GM23248 (cell line): ENCODE measurements at places on chromosomes 16 and 17. TPM values are rescaled to one million over a fixed set of nuclear protein-coding genes. Genes with fewer than 3 reads are reported as not detected.

GRCh38 chr17:82911822-82912221, 72.0 kb upstream of the ZNF750 start:
- H3K4me3 ChIP-seq: no peak overlapping the region
- no peaks in the 10 kb centered on the region for H3K36me3 ChIP-seq
- no peak overlapping the region for H3K27ac ChIP-seq
- no peaks in the 10 kb centered on the region for H3K4me1 ChIP-seq
- DNase-seq: no peak
- H3K27me3 ChIP-seq: no peaks in the 10 kb centered on the region

MT1E gene
- 178 TPM in 2 replicates for total RNA-seq

DNA sequence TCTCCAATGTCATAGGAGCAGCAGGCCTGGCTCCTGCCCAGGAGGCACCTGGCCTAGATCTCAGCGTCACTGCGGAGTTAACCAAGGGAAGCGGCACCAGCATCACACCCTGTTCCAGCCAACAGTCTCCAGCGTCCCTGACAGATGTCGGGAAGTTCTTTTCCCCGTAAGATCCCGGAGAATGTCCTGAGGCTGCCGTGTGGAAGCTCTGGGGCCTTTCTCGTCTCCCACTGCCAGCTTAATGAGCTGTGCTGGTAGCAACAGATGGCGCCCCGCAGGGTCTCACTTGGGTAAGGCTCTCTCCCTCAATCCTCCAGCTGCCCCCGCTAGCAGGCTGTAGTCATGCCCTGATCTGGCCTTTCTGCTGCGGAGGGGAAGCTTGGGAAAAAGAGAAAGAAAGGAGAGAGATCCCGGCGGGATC, 57.5 kb downstream of the MARCHF10 start:
- no peak overlapping the region for H3K27ac ChIP-seq
- no peak overlapping the region for H3K4me3 ChIP-seq
- no peaks in the 10 kb centered on the region for H3K36me3 ChIP-seq
- DNase-seq: no peak

DNA sequence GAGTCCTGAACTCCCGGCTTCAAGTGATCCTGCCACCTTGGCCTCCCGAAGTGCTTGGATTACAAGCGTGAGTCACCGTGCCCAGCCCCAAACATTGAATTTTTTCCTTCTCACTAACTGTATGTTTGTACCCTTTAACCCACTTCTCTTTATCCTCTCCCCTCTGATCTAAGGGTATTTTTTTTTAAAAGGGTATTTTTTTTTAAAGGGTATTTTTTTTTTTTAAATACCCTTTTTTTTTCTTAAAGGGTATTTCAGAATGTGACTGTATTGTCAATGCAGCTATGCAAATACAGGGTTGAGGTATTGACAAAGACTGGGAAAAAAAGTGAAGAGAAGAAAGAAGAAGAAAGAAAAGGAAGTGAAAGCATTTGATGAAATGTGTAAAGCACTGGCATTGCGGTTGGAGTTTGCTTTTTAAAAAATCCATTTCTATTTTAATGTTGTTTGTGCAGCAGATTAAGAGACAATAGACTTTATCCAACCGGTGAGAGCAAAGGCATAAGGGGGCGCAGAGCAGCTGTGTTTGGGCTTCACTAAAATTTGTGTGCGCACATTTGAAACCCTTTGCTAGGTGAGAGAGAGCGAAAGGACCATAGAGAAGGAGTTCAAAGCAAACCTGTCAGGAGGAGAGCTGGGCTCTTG, 42.4 kb downstream of the SYT17 start:
- no peaks in the 10 kb centered on the region for H3K4me1 ChIP-seq
- no peak overlapping the region for H3K27ac ChIP-seq
- no peak overlapping the region for H3K4me3 ChIP-seq
- no peaks in the 10 kb centered on the region for H3K36me3 ChIP-seq
- no peaks in the 10 kb centered on the region for H3K27me3 ChIP-seq

- H3K27ac ChIP-seq: no peak overlapping the region
- no peaks in the 10 kb centered on the region for H3K27me3 ChIP-seq
- no peaks in the 10 kb centered on the region for H3K4me1 ChIP-seq
- no peak for DNase-seq
- no peaks in the 10 kb centered on the region for H3K36me3 ChIP-seq
Observed at GRCh38 chr16:76386784-76387183, 109.6 kb downstream of the CNTNAP4 start.

- DNase-seq: peak; percentile 1
- no peaks in the 10 kb centered on the region for H3K4me1 ChIP-seq
Observed at GRCh38 chr16:78396046-78396445, 296.6 kb downstream of the WWOX start.

DNAJA3 gene
- total RNA-seq: 43.9 and 47.2 TPM in 2 replicates

GRCh38 chr16:72858665-72859493, 189.0 kb downstream of the ZFHX3 start:
- DNase-seq: no peak
- H3K4me3 ChIP-seq: no peak overlapping the region
- no peaks in the 10 kb centered on the region for H3K4me1 ChIP-seq
- no peak overlapping the region for H3K27ac ChIP-seq
- H3K36me3 ChIP-seq: no peaks in the 10 kb centered on the region

DNA sequence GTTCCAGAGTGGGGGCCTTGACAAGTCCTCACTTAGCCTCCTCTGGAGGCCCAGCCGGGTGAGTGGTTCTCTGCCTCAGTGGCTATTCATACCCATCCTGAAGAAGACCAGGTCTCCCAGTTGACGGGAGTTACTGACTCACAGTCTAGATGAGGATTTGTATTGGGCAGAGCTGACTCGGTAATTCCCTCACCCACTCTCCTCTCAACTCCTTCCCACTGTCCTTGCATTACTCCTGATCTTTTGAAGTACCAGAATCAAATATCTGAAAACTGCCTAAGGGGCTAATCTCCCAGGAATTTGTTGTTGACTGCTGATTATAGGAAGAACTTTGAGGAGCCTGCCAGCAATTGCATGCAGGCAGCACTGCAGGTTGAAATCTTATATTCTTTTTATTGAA, 14.2 kb downstream of the SAP30BP start:
- peak overlapping the region; percentile 74 for H3K27ac ChIP-seq
- H3K36me3 ChIP-seq: peaks cover 3% of the 10 kb centered on the region; the same call in 1 of the 2 replicates
- peak; percentile 80 for DNase-seq
- no peaks in the 10 kb centered on the region for H3K27me3 ChIP-seq
- H3K4me3 ChIP-seq: no peak overlapping the region

DNA sequence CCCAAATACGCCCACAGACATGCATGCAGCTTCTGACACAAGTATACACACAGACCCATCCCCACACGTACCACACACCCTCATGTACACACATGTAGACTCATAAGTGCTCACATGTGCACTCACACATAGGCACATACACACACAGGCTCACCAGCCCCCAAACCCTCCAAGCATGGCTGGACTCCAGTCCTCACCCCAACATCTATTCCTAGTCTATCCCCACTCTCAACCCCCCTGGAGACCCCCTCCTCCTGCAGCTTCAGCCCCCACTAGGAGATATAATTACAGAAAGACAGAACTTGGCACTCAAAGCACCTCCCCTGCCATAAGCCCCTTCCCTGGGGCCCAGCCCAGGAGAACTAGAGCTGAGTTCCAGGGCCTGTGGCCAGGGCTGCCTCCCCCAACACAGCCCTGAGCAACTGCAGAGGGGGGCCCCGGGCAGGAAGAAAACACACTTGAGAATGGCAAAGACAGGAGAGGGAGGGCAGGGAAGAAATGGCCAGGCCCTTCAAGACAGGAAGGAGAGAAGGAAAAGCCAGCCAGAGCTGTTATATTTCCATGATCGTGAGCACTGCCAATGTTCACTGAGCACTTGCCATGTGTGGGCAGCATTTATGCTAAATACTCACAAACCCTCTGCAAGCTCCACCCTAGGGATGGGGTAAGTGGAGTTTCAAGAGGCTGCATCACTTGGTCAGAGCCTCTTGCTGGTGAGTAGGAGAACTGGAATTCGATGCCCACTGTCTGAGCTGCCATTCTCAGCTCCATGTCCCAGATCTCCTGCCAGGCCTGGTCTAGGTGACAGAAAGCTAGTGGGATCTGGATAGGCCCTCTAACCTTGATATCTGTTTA, 224.5 kb downstream of the ZNF423 start:
- no peaks in the 10 kb centered on the region for H3K36me3 ChIP-seq
- H3K27me3 ChIP-seq: no peaks in the 10 kb centered on the region
- peak overlapping the region; percentile 28; the same call in 1 of the 2 replicates for H3K27ac ChIP-seq
- DNase-seq: peak; percentile 90

GRCh38 chr17:8503368-8503767, 67.7 kb downstream of the NDEL1 start:
- no peaks in the 10 kb centered on the region for H3K27me3 ChIP-seq
- H3K36me3 ChIP-seq: peaks cover 39% of the 10 kb centered on the region; the same call in 1 of the 2 replicates
- no peak overlapping the region for H3K27ac ChIP-seq
- no peak overlapping the region for H3K4me3 ChIP-seq

GRCh38 chr16:2358811-2359210, 18.3 kb upstream of the ABCA3 start:
- H3K36me3 ChIP-seq: no peaks in the 10 kb centered on the region
- 0 out of 2 replicates have a peak, but pooled peaks cover 4% of the 10 kb centered on the region for H3K27me3 ChIP-seq
- no peak for DNase-seq
- no peak overlapping the region for H3K27ac ChIP-seq

DNA sequence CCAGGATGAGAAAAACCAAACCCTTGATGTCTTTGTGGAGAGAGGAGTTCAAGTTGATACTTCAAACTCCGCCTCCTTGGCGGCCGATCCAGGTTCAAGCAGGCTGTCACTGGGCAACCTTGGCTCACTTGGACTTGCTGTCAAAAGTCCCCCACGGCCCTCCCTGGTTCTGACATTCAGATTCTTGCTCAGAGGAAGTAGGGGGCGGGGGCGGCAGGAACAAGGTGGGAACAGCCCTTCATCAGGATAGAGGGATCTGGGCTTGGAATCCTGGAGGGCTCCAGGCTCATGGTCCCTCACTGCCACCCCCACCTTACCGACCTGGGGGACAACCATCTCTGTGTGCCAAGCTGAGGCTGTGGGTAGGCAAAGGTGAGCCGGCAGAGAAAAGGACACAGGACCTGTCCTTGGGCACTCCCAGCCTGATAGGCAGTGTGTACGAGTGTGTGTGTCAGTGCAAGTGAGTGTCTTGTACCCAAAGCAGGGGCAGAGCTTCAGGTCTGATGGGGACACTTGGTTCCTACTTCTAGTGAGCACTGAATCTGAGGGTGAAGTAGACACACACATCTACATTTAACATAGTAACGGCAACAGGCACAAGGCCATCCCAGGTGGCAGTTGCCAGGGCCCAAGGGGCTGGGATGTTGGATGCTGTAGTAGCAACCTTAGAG, 6.6 kb upstream of the TSPOAP1 start:
- peaks cover 41% of the 10 kb centered on the region for H3K4me1 ChIP-seq
- no peak overlapping the region for H3K4me3 ChIP-seq
- no peaks in the 10 kb centered on the region for H3K36me3 ChIP-seq

- no peak for DNase-seq
- H3K4me1 ChIP-seq: no peaks in the 10 kb centered on the region
- no peaks in the 10 kb centered on the region for H3K27me3 ChIP-seq
- no peak overlapping the region for H3K27ac ChIP-seq
Observed at GRCh38 chr16:9374061-9374460, 282.6 kb downstream of the HAPSTR1 start.

WNT9B gene
- not detected in 2 replicates for total RNA-seq

EVPLL gene
- not detected in 2 replicates for total RNA-seq

KRT17 gene
- 0.51 and 3.8 TPM in 2 replicates for total RNA-seq
